ENCODE measurements at places on chromosomes 5 and 9.

- no peak for DNase-seq
These were observed 97.5 kb upstream of the CTSV start for GRCh38 chr9:97136421-97136820.

GRCh38 chr5:131939690-131940345 is 5.6 kb downstream of the MEIKIN start:
- DNase-seq = no peak

DNA sequence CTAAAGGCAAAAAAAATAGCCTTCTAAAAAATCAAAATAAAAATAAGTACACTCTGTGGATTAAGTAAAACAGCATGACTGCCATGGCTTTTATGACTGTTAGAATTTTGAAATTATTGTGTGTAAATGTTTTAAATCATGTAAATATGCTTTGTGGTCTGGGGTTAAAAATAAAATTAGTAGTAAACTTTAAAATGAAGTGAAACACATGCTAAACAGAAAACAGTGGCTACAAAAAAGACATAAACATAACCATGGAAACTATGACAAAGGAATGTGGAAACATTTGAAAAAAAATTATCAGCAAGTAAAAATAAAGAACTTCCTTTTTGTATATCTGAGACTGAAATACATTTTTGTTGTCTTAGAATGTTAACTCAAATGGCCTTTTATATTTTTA is 134.5 kb upstream of the SPEF2 start:
- DNase-seq = no peak

DNA sequence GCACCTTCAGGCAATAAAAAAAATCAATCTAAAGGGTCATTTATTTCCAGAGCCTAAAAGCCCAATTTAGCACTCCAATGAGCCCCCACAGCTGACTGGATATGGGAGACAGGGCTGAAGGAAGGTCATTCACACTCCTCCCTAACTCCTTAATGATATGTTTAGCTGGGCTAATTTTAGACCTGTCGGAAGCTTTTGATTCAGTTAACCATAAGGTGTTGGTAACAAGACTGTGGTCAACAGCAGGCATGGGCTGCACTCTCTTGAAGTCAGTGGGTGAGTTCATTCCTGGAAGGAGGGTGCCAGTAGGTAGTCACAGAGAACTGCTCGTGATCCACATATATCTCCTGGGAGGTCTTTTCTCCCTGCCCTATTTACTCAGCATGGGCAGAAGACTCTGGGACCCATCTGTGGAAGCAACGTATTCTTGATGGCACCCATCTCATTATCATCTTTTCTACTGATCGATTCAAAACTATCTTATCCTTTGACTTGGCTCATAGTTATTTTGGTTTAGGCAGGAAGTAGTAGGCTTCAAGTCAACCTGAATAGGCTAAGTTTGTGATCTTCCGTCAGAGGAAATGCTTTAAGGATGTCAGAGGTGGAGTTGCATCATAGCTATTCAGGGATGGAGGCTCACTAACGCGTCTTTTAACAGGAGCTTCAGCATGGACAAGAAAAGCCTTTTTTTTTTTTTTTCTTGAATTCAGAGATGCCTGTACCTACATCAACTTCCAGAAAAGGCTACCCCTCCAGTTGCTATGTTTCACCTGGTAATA is 367.7 kb upstream of the SLC30A5 start:
- DNase-seq = no peak

DNA sequence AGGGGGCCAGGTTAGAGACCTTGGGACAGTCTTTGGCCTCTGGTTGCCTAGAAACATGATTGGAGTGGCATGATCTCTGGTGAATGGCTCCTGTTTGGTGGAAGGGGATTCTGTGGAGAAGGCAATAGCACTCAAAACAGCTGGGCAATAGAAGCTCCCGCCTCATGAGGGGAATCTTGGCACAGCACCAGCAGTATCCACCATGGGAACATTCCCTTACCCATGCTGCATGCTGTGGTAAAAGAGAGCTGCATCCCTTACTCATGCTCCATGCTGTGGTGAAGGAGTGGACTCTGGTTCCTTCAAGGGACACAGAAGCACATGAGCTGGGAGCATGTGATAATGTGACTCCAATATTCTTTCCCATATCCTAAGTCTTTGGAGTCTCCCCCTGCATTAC is 160.6 kb downstream of the PJA2 start:
- DNase-seq = no peak

DNA sequence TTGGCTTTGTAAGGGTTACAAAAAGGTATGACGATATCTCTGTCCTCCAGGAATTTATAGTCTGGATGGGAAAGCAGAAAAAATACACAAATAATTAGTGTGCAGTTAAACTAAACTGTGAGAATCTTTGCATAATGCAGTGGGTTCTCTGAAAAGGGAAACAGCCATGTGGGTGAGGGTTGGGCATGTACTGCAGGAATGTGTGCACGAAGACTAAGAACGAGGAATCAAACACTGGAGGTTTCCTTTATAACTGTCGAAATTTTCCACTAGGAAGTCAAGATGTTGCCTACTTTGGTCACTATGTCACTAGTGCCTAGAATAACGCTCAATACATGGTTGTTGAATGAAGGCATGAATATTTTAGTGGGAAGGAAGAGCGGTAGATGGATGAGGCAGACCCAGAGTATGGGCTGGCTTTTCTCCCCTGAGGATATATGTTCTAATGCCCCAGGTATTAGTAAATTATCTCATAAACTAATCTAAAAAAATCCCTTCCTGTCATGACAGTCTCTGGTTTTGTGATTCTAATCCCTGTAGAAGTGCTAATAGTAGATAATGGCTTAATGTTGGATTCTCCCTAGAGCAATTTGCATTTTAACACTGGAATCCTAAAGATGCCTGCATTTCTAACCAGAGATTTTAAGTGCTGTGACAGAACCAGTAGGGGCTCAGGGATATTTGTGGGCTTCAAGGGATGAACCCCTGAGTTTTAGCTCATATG is 227.3 kb downstream of the NMUR2 start:
- no peak for DNase-seq

GRCh38 chr5:5298841-5299541 is 123.5 kb upstream of the ICE1 start:
- DNase-seq = no peak

All from Ammon's horn (tissue), 1 donor.